ENCODE measurements at places on chromosomes 11 and 22. TPM values are rescaled to one million over a fixed set of nuclear protein-coding genes. Genes with fewer than 3 reads are reported as not detected.

DNA sequence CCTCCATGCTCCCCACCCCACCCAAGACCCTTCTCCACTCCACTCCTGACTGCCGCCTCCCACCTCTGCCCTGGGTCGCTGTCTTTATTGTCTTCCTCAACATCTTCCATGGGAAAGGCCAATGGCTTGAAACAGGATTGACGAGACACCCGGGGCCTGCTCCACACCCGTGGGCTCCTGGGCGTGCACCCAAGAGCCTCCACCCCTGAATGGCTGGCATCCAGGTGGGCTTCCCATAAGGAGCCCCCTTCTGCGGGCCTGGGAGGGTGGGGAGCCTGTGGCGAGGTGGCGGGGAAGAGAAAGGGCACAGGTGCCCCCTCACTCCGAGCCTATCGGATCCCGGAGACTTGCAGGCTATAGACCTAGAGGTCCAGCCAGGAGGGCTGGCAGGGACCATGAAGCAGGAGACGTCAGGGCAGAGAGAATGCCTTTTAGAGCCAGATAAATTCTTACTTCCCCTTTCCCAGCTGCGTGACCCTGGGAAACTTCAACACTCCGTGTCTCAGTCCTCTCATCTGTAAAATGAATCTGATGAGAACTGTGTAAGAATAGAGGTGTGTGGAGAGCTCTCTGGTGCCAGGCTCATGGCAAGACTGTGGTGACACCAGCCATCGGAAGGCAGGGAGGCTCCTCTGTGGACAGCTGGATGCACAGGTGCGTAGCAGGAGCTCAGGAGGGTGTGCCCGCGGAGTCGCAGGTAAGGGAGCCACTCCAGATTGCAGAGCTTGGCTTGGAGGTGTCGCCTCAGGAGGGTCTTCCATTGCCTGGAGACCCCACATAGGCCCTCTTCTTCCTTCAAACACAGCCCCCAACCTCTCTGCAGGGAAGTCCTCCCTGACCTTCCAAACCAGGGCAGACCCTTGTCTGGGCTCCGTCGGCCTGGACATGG is 53.9 kb downstream of the SMIM38 start:
- H3K27me3 ChIP-seq = no peaks in the 10 kb centered on the region
- H3K27ac ChIP-seq = no peak overlapping the region
- DNase-seq = no peak

The EFCAB6 gene
- polyA plus RNA-seq = not detected

DNA sequence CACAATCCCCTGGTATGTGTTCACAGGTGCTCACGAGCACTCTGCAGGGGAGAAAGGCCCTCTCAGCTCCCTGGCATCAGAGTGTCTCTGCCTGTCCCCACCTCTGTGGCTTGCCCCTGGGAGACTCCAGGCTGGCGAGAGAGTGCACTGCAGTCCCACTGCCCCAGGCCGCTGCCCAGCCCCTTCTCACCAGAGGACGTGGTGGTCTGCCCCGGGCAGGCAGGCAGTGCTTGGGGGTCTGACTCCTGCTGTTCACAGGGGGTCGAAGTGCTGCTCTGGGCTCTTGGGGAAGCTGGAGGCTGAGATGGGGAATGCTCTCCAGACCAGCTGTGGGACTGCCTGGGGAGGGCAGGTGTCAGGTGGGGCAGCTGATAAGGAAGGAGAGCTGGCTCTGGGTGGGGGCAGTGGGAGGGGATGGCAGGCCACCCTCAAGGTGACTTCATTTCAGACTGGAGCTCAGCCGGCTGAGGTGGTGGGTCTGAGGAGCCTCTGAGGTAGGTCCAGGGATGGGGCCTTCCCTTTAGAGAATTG is 151.0 kb upstream of the B3GAT1 start:
- H3K27ac ChIP-seq = no peak overlapping the region
- no peaks in the 10 kb centered on the region for H3K4me1 ChIP-seq
- H3K36me3 ChIP-seq = no peaks in the 10 kb centered on the region
- H3K4me3 ChIP-seq = no peak overlapping the region
- H3K27me3 ChIP-seq = no peaks in the 10 kb centered on the region
- no peak for DNase-seq

- no peak overlapping the region for H3K4me3 ChIP-seq
- no peaks in the 10 kb centered on the region for H3K36me3 ChIP-seq
- DNase-seq = no peak
- H3K27ac ChIP-seq = no peak overlapping the region
- peaks cover 15% of the 10 kb centered on the region for H3K4me1 ChIP-seq
These were observed 5.2 kb downstream of the CRTAM start for GRCh38 chr11:122843281-122844141.

GRCh38 chr11:19873730-19874129 is 161.1 kb downstream of the NAV2 start:
- H3K4me3 ChIP-seq = no peak overlapping the region
- DNase-seq = no peak
- H3K4me1 ChIP-seq = no peaks in the 10 kb centered on the region

All from CD14-positive monocyte (primary cell).